ENCODE measurements at places on chromosomes 7 and 10.

DNA sequence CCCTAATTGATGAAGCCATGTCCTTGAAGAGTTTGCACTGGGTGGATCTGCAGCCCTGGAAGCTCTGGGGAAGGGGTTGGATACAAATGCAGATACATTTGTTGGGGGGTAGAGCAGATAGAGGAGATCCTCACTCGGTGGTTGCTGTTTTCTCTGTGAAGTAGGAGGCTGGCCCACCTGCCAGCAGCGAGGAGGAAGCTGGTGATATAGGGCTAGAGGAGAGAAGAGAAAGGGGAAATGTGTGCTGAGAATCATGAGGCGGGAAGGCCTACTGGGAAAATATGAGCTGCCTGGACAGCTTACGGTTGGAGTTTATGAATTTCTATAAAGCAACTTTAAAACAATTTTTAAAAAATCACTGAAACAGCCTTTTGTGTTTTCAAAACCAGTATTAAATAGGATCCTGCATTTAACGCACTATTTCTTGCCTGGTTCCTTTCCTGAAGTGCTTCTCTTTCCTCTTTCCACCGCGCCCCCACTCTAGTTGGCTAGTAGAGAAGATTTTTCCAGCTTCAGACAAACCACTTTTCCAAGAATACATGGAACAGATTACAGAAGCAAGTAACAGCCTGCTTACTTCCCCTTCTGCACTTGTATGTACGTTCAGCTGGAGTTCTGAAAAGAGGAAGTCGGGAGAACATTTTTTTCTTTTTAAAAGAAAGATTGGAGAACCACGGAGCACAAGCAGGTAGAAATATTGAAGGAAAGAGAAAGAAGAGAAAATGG, 100.6 kb upstream of the GLCCI1 start:
- no peak for DNase-seq

GRCh38 chr10:60570896-60571295, 181.2 kb upstream of the ANK3 start:
- no peak for DNase-seq

DNA sequence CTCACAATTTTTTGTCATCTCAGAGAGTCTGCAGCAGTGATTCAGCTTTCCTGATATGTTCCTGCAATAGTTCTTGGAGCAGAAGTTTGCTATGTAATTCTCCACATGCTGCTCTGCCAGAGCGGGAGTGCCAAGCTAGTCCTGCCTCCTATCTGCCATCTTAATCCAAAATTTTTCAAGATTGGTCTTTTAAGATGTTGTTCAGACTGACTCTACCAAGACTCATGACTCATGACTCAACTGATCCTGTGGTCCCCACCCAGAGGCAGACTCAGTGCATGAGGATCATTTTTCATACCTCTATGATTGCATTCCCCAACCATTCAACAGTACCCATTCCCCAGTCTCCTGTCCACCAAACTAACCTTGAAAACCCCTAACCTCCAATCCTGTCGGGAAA, 470.8 kb downstream of the INHBA start:
- DNase-seq = no peak

GRCh38 chr7:137439829-137440825, 96.6 kb upstream of the PTN start:
- peak; percentile 33 for DNase-seq

DNA sequence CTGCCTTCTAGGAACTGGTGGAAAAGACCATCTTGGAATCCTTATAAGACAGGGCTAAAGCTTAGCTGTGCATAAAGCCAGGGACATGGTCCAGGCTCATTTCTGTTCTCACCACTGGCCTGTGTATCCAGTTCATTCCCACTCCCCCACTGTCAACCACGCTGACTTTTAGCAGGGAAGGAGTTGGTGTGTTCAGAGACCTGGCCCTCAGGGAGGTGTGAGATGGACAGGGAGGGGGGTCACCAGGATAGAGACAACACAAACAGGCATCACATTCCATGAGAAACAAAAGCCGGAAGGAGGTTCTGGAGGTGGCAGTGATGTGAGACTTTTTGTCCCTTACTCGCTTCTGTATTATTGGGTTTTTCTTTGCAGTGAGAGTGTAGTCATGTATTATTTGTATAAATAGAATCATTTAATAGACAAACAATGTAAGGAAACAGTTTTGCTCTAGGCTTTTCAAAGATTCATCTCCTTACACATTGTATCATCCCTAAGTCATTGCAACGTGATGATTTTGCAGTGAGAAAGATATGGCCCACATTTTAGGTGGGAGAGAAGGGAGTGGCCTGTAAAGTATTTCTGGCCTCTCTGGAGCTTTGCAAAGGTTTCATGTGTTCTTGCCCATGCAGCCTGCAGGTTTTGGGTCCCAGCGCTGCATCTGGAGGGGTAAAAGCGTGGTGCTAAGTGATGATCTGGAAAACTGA, 52.0 kb downstream of the EEPD1 start:
- no peak for DNase-seq

DNA sequence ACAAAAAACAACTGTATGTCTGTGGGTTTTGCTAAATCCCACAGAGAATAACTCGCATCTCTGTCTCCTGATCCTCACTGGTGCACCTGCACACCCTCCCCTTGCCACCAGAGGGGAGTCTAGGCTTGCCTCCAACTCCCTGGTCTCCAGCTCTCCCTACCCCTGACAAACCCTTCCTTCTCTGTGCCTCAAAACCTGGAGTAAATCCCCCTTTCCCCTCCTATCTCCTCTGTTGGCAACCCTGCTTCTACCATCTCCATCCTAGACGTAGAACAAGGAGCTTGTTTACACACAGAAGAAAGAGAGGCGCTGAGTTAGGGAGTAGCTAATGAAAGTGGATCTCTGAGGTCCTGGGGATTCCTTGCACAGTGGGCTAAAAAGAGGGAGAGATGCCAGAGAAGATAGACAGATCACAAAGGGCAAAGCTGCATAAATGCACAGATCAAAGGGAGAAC, 6.0 kb downstream of the MBLAC1 start:
- DNase-seq = no peak

DNA sequence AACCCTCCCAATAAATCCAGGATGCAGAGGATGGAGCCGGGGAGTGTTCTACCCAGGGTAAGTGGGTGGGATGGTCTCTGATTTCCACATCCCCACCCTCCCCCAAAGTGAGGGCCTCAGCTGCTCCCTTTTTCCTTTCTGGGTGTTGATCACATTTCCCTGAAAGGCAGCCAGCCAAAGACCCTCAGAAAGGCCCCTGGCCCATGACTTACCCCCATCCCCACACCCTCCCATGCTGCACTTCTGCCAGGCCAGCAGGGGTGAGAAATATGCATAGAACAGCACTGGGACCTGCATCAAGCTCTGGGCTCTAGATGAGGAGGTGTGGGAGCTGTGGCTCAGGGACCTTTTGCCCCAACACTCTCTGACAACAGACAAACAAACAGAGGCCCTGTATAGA, 927.3 kb upstream of the ZNF722 start:
- no peak for DNase-seq

DNA sequence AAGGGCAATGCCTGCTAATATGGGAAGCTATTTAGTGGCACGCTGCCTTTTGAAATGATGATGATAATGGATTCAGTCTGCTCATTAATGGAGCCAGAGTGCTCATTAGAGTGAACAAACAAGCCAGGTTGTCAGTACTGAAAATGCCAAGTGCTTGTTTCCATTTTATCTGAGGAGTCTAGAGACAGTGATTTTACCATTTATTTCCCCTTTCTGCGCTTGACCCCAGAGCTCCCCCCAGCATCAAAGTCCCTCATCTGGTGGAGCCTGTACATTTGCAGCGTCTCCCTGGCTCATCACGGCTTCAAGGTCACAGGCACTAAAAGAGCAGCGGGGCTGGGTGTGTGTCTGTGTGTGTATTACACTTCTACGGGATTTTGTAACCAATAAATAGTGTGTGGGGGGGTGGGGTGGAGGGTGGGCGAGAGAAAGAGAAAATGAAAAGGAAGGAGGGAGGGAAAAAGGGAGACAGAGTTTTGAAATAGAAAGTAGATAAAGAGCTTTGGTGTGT, 553.8 kb downstream of the TFEC start:
- no peak for DNase-seq
